ENCODE measurements at places on chromosomes 5 and 9.

GRCh38 chr5:149792540-149793255 lies 62.6 kb downstream of the PPARGC1B start:
- ATAC-seq = no peak

DNA sequence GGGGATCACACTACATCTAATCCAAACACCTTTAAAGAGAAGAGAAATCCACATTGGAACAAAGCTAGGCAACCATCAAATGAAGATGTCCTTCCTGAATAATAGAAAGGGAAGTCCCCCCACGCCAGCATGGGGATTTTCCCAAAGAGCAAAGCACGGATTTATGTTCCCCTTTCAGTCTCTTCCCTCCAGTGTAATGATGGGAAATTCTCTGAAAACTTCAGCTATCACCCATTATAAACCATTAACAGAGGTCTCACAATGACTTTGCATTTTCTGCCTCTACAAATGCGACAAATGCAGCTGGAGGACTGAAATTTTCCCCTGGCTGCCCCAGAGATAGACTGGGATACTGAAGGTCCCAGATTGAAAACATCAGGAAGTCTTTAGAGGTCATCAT lies 368.7 kb downstream of the EFNA5 start:
- no peak for ATAC-seq

DNA sequence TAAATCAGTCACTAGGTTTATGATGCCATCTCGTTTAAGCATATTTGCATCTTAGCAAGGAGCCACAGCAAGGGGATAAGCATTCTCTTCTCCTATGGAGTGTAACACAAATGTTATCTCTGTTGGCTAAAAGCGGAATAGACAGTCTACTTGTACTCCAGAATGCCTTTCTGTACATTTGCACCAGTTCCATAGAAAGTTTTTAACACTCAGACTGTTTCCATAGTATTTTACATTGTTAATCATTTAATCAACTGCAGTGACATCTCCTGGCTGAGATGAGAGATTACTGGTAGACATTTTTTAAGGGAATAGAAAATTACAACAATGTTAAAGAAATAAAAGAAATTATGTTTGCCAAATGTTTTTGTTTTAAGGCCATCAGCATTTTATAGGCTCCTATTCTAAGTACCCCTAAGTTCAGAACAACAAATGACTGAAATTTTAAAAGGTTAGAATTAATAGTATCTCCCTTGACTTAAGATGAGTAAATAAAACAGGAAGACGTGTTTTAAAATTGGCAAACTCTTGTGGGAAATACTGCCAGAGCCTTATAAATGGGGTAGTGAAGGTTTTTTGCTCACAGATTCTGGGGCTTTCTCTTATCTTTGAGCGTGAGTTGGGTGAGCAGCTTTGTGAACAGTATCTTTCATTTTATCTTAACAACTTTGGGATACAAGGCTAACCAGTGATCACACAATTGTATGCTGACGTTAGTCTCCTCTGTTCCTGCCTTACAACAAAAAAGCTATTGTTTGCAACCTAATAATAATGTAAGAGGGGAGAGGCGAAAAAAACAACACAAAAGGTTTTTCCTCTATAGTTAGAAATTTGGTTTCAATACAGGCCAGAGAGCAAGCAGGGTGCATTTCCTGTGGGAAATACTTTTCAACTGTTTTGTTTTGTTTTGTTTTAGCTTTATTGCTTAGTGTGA lies 294.3 kb downstream of the FBXL7 start:
- no peak for ATAC-seq

GRCh38 chr5:122978644-122979297 lies 57.8 kb downstream of the PPIC start:
- no peak for ATAC-seq
